ENCODE measurements at places on chromosomes 1 and 21.
A peak's percentile ranks its signal among the peaks of the same experiment; 100 is the strongest.

- DNase-seq, result no peak
Measured at GRCh38 chr1:147046189-147046862, 108.2 kb downstream of the NBPF12 start.

GRCh38 chr1:147630447-147630846 lies 39.9 kb downstream of the ACP6 start:
- no peak for DNase-seq

DNA sequence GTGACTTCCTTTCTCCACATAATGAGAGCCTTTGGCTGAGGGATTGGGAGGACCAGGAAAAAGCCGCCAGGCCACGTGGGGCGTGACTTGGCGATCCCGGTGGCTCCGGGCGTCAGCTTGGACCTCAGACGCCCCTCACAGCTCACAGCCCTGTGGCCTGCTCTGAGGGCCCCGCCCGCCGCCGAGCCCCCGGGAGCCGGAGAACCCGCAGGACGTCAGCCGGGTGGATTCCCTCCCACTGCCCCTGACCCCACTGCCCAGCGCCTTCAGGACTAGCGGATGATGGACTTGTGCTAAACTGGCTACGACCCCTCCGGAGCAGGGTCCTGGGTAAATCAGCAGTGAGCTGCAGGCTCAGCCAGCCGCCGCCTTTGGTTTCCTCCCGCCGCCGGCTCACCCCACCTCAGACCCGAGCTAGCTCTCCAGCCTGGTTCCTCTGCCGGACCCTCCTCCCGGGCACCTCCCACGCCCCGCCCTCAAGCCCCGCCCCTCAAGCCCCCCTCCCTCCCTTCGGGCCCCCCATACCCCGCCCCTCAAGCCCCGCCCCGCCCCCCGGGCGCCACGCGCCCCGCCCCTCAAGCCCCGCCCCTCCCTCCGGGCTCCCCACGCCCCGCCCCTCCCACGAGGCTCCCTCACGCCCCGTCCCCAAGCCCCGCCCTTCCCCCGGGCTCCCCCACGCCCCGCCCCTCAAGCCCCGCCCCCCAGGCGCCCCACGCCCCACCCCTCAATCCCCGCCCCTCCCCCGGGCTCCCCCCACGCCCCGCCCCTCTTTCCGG lies 10.0 kb upstream of the FAAP20 start:
- no peak for DNase-seq

- no peak for DNase-seq
Measured at GRCh38 chr1:25676488-25676887, 59.9 kb downstream of the MAN1C1 start.

DNA sequence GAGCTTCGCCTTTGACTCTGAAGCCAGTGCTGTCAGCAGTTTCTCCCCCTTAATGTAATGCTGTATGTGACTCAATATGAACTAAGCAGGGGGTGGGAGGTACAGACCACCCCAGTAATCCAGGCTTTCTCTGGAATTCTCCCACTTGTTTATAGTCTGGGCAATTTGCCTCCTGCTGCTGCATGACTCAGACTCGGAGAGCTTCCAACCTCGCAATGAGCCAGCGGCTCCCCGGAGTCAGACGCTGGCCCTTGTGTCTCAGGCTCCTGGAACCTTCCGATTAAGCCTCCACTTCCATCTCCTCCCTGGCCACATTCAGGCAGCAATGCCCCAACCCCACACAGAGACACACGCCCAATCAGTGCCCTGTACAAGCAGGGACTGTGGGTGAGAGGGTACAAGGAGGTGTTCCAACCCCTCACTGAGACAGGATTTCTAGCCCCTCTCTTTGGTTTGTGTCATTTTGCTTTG lies 471.7 kb upstream of the VAMP3 start:
- DNase-seq, result peak; percentile 69

- DNase-seq, result no peak
Measured at GRCh38 chr1:9278585-9279153, 14.0 kb upstream of the SPSB1 start.

- no peak for DNase-seq
Measured at GRCh38 chr1:2597441-2598328, 11.1 kb downstream of the PRXL2B start.

GRCh38 chr1:2559509-2560298 lies 3.5 kb downstream of the TNFRSF14 start:
- DNase-seq, result no peak

- DNase-seq, result peak; percentile 94
Measured at GRCh38 chr1:179016706-179017382, 8.8 kb upstream of the FAM20B start.

GRCh38 chr1:180246579-180246978 lies 16.5 kb downstream of the LHX4 start:
- no peak for DNase-seq

DNA sequence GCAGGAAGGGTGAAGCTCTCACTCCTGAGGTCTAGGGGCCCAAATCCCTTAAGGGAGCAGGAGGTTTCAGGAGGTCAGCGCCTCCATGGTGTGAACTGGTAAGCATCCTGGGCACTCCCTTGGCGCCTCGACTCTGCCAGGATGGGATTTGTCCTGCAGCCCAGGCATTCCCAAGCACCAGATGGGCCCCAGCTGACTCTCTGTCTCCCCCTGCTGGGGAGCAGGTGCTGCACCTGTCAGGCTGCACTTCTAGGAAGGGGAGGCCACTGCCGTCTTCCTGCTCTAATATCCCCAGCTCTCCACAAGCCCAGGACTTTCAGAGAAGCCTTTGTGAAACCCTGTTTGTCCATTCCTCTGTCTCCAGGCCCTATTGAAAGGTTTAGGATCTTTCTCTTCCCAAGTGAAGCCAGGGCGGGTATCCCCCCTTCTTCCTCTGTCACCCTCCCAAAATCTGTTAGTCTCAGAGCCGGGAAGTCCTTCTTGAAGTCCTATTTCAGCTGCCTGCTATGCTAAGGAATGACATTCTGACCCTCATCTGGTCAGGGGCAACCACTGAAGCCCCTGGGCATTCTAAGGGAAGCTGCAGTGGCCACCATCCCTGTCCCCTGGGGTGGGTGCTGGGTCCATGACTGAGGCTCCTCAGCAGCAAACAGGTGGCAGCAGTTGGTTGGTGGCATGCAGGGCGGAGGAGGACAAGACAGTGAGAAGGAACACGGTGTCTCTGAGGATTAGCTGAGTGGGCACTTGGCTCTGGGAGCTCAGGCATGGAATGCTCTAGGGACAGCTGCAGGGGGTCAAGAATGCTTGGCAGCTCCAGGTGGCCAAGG lies 3.2 kb downstream of the MYBPH start:
- peak; percentile 44 for DNase-seq

Data from LoVo (cell line).